ENCODE measurements at places on chromosomes 6 and 20.

GRCh38 chr6:50655848-50656453 lies 57.4 kb upstream of the TFAP2D start:
- DNase-seq, result no peak

DNA sequence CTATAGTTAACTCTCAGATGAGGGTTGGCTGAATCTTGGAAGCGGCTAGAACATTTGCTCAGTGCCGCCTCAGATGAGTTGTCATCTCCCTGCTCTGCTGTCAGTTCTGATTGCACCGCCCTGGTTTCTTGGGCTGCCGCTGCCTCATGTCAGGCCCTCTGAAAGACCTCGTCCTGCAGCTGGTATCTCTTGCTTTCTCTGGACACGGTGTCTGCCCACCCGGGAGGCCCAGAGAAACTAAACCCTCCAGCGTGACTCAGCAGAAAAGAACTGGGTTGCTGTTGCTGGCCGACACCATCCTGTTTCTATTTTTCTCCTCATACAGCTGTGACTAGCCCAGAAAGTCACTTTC lies 355.4 kb downstream of the CD83 start:
- no peak for DNase-seq

GRCh38 chr6:20936949-20937348 lies 402.7 kb downstream of the CDKAL1 start:
- no peak for DNase-seq

DNA sequence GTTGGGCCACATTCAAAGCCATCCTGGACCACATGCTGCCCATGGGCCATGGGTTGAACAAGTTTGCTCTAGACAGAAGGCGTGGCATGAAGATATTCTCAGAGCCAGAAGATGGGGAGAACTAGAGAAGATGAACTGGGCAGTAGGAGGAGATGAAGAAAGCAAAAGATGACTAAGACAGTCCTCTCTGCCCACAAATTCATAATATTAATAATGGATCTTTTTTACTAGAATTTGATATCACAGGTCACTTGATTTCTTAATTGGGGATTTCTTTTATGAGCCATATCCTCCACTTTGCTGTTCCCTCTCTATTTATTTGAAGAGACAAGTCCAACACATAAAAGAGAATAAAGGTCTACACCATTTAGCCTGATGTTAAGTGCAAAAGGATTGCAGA lies 25.5 kb upstream of the EDN1 start:
- DNase-seq, result no peak

DNA sequence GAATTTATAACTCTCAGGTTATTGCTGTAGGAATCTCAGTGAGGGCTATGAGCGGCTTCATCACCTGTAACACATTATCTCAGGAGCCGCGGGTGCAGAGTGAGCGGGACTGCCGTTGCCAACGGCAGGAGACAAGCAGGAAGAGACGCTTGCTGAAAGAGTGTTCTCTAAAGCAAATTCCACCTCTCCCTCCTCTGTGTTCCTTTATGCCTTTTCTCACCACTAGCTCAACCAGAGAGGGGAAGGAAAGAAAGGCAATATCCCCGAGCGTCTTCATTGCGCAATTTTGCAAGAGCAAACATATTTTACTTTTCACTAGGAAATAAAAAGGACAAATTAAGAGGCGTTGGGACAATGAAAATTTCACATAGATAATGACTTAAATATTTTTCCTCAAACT lies 185.2 kb upstream of the EXOC2 start:
- DNase-seq, result no peak

- DNase-seq, result no peak
Measured at GRCh38 chr6:78842953-78843352, 24.4 kb upstream of the IRAK1BP1 start.

DNA sequence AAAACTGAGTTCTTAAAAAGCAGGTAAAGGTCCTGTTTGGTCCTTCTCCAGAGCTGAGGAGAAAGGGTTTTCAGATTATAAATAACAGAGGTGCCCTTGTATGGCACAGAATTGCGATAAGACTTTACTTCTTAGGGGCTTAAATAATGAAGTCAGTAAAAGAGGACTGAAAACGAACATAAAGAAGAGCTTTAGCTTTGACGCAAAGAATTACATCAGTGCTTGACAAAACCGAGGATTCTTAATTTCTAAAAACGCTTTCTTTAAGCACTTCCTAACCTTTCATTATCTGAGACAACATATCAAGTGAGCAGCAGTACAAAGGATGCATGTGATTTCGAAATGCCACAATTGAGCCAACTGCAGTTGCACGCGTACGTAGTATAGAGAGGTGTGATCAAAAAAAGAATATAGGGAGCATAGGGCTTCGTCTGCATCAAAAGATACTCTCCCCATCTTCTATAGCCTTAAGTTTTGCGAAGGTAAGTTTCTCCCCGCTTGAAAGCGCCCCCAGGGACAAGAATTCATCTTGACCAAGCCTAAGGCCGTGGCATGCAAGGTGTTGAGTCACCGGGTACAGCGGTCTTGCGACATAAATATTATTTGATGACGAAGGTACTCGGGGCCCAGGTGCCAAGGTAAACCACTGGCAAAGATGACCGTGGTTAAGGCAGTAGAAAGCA lies 778 bp upstream of the LOC128125822 start:
- DNase-seq, result no peak

- DNase-seq, result no peak
Measured at GRCh38 chr6:118468682-118469465, 79.2 kb upstream of the PLN start.

- DNase-seq, result peak; percentile 50
Measured at GRCh38 chr20:17966432-17967310, 1.9 kb downstream of the SNX5 start.

DNA sequence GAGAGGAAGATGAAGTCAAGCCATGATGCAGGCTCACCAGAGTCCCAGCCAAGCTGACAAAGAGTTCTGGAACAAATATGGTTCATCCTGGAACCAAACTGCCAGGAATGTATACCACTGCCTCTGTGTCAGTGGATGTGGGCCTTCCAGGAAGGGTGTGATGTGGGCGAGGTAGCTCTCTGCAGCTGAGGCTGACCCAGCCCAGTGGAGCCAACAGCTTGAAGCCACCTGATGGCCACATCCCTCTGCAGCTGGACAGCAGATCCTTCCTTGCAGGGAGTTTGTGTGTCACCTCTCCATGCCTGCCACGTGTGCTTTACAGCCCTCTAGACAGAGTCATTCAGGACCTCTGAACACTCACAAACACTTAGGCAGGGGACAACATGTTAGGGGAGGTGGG lies 142.0 kb upstream of the RIN2 start:
- no peak for DNase-seq

- no peak for DNase-seq
Measured at GRCh38 chr6:88538130-88538706, 372.1 kb upstream of the CNR1 start.

DNA sequence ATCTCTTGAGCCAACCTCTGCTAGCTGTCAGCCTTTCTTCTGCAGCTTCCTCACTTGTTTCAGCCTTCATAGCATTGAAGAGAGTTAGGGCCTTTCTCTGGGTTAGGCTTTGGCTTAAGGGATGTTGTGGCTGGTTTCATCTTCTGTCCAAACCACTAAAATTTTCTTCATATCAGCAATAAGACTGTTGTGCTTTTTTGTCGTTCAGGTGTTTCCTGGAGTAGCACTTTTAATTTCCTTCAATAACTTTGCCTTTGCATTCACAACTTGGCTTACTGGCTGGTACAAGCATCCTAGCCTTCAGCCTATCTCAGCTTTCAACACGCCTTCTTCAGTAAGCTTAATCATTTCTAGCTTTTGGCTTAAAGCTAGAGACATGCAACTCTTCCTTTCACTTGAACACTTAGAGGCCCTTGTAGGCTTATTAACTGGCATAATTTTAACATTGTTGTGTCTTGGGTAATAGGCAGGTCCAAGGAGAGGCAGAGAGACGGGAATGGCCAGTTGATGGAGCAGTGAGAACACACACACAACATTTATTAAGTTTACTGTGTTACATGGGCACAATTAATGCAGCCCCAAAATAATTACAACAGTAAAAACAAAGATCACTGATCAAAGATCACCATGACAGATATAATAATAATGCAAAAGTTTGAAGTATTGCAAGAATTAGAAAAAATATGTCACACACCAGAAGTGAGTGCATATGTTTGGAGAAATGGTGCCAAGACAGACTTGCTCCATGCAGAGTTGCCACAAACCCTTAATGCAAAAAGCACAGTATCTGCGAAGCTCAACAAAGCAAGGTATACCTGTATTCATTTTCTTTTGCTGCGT lies 98.6 kb downstream of the HIVEP1 start:
- DNase-seq, result peak; percentile 26

GRCh38 chr6:44151348-44152108 lies 7.1 kb upstream of the CAPN11 start:
- peak; percentile 78 for DNase-seq

DNA sequence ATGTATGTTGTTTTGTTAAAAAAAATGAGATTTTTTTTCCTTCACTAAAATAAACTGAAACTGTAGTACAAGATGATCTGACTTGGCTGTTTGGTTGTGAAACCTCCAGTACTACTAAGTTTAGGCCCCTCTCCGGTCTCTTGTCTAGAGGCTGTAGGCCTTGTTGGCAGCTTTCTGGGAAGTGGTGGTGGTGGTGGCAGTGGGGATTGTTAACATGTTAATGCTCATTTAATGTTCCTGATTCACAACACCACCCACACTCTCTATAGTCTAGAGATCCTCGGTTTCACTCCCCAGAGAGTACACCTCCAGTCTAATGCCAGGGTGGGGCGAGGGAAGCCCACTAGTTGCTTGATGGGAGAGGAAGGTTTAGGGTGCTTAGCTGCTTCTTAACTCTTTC lies 24.1 kb downstream of the STK4 start:
- peak; percentile 31 for DNase-seq

DNA sequence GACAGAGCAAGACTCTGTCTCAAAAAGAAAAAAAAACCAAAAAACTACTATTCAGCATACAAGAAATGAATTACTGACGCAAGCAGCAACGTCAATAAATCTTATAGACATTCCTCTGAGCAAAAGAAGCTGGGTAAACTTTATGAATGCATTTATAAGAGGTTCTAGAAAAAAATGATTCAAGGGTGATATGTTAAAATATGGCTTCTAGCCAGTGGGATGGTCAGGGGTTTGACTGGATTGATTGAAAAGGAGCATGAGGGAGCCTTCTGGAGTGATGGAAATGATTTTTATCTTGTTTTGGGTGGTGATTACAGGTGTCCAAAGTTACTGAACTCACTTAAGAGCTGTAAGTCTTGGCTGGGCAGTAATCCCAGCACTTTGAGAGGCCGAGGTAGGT lies 64.9 kb upstream of the SALL4 start:
- no peak for DNase-seq

DNA sequence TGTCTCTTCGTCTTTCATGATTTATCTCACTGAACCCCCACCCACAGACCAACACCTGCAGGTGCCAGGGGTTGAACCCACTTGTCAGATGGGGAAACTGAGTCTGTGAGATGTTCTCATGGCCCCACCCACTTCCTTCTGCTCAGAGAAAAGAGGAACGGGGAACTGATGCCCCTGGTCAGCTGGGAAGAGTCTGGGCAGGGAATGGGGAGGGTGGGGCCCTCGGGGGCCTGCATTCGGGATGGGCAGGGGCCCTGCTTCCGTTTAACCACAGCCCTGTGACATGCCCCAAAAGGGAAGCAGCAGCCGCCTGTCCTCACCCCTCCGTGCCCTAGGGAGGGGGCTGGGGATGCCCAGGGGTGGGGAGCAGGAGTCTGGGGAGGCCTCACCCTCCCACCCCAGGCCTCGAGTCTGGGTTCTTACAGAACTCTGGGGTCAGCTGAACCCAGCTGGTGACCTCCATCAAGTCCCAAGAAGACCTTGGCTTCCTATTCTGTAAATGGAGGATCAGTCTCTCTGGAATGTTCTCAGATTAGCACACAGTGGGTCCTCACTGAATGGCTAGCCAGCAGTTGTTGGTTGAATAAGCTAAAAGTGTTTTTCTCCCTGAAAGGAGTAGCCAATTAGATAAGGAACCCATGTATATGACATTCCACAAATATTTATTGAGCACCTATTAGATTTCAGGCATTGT lies 81.5 kb downstream of the CEBPB start:
- DNase-seq, result no peak

DNA sequence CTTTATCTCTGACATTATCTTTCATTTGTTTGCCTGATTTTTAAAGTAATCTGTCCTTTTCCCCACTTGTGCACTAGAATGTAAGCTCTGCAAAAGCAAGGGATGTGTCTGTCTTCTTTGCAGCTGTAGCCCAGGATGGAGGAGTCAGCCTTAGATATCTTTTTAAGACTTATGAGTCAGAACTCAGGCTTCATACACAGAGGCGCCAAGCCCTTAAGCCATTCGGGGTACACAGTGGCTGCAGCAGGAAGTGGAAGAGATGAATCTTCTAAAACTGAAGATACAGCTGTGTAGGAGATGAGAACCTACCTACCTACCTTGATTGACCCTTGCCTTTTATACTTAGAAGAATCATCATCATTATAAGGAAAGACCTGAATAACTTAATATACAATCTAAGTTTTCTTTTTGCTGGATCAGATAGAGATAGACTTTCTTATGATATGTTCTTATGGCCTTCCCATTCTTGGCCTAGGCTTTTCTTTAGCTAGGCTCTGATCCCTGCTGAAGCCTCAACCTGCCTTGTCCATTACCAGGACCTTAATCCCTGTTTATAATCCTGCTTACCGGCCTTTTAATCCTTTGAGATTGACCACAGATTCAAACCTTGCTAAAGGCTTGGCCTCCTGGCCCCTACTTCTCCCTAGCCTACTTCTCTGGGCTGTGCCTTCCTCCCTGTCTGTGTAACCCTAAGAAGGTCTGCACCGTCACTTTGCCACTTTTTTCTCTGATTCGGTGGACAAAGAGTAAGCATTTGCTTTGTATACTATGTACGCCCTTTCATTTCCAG lies 304.5 kb downstream of the PRL start:
- DNase-seq, result peak; percentile 12

DNA sequence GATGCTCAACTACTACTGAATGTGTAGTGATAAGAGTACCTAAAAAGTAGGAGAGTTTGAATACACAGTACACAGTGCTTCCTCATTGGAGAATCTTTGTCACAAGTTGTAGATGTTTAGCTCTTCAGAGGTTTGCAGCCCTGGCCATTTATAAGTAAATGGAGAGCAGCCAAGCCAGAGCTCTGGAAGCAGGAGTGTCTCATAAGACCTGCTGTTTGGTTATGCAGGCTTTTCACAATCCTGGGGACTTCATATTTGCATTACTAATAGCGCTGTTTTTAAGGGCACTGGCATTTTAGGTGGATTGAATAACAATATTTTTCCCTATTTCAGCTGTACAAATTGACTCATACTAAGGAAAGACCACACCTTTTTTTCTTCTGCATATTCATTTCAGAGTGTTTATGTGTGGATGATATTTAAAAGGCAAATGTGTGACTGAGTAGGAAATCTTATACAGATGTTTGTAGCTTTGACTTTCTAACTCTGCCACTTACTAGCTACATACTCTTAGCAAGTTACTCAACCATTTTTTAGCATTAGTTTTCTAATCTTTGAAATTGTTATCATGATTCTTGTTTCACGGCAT lies 730.5 kb upstream of the MAP3K7 start:
- DNase-seq, result no peak

DNA sequence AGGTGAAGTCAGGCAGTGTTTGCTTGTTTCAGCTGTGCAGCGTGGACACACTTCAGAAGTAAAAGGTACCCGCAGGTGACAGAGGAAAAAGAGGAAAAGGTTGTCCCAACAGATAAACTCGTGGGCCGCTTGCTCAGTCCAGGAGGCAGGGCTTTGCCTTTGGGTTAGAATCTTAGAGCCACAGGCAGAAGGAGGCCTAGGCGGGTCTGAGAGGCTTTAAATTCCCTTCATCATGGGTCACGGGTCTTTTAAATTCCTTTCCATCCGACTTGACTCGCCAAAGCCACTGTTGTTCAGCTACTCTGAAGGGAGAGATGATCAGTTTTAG lies 48.2 kb downstream of the AGPAT4 start:
- no peak for DNase-seq

GRCh38 chr6:117494283-117494682 lies 11.8 kb downstream of the DCBLD1 start:
- DNase-seq, result no peak

Measured in activated CD4-positive, alpha-beta T cell treated with anti-CD3 and anti-CD28 coated beads, Interleukin-2, amount 10 ng/mL, durations not matched to agents 7 days and 5 days (primary cell).